ENCODE measurements at places on chromosomes 6 and 20.

DNA sequence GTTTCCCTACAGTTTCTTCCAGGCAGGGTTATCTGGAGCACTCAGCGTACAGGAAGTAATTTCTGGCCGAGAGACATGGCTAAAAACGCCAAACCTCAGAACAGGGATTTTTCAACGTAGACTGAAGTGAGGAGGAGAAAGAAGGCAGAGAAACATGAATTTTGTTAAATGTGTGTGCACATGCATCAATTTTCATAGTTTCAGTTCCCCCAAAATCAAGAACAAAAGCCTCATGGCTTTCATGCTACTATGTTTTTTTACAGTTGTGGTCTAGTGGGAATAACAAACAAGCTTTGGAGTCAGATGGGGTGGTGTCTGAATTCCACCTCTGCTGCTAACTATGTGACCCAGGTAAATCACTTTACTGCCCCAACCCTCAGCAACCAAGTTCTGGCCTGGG lies 4.9 kb downstream of the TOMM34 start:
- DNase-seq: no peak

DNA sequence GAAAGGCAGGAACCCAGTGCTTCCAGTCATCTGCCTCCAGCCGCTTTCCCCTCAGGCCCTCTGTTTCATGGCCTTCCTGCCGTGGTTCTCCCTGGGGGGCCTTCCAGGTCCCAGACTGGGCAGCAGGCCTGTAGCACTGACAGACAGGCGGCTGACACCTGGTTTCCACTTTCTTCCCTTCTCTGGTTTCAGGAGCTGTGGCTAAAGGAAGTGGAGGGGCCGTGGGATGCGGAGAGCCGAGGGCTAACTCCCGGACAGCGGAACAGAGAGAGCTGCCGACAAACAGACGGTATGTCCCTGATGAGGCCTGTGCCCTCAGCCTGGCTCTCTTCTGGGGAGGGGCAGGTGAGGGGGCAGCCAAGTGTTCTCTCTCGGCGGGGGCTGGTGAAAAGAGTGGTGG lies 12.5 kb downstream of the LRRC73 start:
- no peak for DNase-seq

DNA sequence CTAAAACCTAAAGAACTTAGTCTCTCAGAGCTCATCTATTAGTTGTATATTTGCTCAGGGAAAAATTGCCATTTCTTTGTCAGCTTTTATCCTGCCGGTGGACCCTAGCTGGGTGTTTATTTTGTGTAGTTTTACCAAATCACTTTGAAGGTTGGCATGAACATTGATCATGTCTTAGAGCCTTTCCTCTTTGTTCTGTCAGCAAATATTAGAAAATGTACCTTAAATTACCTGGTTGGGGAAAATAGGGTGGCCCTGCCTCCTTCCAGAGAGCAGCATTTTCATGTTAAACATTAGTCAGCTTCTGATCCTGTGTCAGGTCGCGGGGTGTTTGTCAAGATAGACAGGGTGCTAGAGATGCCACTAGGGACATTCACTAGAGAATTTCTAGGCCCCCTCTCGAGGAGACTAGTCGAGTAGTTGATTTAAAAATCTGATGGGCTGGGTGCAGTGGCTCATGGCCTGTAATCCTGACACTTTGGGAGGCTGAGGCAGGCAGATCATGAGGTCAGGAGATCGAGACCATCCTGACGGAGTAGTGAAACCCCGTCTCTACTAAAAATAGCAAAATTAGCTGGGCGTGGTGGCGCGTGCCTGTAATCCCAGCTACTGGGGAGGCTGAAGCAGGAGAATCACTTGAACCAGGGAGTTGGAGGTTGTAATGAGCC lies 11.2 kb downstream of the RALY start:
- DNase-seq: no peak

- DNase-seq: no peak
Measured at GRCh38 chr6:114301596-114302219, 41.1 kb downstream of the HS3ST5 start.

- no peak for DNase-seq
Measured at GRCh38 chr6:147078602-147079001, 125.6 kb upstream of the STXBP5 start.

DNA sequence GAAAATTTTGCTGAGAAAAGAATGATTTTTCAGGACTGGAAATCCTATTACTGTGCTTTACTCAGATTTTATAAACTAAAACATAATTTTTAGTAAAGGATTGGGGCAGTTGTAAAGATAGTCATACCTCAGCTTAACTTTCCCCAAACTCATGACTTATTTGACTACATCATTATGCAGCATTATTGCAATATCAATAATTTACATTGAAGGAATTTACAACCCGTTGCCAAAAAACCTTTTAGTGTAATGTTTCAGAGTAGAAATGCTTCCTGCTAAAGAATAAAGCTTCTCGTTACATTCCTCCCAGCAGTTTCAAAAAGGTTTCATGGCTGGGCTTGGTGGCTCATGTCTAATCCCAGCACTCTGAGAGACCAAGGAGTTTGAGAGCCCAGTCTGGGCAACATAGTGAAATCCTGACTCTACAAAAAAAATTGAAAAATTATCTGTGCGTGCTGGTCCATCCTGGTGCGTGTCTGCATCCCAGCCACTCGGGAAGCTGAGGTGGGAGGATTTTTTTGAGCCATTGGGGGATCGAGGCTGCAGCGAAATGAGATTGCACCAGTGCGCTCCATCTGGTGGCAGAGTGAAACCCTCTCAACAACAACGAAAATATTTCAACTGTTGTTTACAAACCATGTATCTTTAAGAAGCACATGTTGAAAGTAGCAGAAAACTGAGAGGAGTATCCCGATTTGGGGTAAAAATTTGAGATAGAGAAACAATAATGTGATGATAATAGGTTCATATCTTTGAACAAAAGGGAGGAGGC lies 4.4 kb downstream of the AMD1 start:
- DNase-seq: no peak

- no peak for DNase-seq
Measured at GRCh38 chr6:152893187-152893586, 89.7 kb downstream of the FBXO5 start.

- DNase-seq: no peak
Measured at GRCh38 chr6:71727632-71728294, 158.6 kb upstream of the RIMS1 start.

GRCh38 chr6:127111526-127111925 lies 6.9 kb upstream of the RSPO3 start:
- no peak for DNase-seq

DNA sequence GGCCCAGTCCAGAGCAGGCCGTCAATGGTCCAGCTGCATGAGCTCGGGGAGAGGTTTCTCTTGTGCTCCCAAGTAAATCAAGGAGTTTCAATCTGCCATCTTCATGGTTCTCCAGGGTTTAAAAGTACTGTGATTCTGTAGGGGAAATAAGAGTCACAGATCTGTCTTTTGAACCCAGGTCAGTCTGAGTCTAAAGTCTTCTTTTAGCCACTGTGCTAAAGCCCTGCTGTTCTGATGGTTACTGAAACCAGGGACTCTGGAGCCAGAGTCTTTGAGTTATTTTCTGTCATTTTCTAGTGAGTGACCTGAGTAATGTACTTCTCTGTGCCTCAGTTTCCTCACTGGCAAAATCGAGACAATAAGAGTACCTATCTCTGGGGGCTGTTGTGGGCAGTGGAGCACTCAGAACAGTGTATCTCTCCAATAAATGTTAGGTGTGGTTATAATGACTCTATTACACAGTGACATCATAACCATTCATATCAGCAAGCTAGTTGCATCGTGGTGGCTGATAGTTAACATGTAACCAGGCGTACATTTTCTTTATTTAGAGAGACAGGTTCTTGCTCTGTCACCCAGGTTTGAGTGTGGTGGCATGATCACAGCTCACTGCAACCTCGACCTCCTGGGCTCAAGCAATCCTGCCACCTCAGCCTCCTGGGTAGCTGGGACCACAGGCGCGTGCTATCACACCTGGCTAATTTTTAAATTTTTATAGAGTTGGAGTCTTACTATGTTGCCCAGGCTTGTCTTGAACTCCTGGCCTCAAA lies 74.6 kb upstream of the KCNG1 start:
- DNase-seq: no peak

DNA sequence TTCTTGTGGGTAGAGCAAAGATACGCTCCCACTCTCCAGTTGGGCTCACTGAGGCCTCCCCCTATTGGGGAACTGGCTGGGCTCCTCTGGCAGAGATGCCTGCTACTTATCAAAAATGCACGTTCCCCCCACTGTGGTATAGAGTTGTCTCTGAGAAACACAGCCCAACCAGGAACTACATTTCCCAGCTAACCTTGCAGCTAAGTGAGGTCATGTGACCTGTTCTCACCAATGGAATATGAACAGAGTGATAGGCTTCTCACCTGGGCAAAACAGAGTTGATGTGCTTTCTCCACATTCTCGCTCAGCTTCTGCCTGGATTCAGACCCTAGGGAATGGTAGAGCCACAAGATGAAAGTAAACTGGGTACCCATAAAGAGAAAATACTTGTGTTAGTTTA lies 49.1 kb upstream of the PTPRT start:
- no peak for DNase-seq

DNA sequence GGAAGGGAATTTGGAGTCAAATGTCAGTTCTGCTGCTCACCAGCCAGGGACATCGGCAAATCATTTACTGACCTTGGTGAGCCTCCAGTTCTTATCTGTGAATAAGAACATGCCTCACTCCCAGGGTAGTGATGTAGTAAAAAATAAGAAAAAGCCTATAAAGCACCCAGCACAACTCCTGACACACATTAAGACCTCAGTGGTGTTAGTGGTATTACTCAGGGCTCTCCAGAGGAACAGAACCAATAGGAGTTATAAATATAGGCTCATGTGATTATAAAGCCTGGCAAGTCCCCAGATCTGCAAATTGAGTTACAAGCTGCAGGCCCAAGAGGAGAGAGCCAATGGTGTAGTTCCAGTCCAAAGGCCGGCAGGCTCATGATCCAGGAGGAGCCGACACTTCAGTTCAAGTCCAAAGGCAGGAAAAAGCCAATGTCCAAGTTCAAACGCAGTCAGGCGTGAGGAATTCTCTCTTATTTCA lies 71.3 kb upstream of the EYA2 start:
- no peak for DNase-seq

- DNase-seq: no peak
Measured at GRCh38 chr6:31622684-31623091, 2.2 kb downstream of the PRRC2A start.

DNA sequence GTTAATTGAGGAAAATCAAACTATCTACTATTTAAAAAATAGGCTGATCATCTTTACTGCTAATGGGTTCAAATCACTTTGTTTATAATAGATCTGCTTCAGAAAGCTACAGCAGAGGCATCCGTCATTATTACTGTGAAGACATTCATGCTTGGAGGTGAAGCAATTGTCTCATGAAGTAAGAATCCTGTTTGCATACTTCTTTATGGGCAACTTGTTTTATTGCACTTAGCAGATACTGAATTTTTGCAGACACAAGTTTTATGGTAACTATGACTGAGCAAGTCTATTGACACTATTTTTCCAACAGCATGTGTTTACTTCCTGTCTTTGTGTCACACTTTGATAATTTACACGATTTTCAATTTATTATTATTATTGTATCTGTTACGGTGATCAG lies 573.9 kb downstream of the RFPL4B start:
- no peak for DNase-seq

GRCh38 chr6:34223381-34223955 lies 13.2 kb upstream of the HMGA1 start:
- no peak for DNase-seq
